ENCODE measurements at places on chromosomes 1 and 21. TPM values are rescaled to one million over a fixed set of nuclear protein-coding genes. Genes with fewer than 3 reads are reported as not detected.

ISG20L2 gene
- total RNA-seq, result 15.6 TPM

NBPF26 gene
- total RNA-seq, result 11.4 TPM

HTR6 gene
- total RNA-seq, result not detected

TRIM67 gene
- total RNA-seq, result not detected

KLHDC9 gene
- total RNA-seq, result not detected

LCE2B gene
- total RNA-seq, result not detected

SV2A gene
- total RNA-seq, result 0.16 TPM

ETV3L gene
- total RNA-seq, result not detected

OR2T2 gene
- not detected for total RNA-seq

SERPINC1 gene
- not detected for total RNA-seq

GJC2 gene
- total RNA-seq, result 0.20 TPM

DNA sequence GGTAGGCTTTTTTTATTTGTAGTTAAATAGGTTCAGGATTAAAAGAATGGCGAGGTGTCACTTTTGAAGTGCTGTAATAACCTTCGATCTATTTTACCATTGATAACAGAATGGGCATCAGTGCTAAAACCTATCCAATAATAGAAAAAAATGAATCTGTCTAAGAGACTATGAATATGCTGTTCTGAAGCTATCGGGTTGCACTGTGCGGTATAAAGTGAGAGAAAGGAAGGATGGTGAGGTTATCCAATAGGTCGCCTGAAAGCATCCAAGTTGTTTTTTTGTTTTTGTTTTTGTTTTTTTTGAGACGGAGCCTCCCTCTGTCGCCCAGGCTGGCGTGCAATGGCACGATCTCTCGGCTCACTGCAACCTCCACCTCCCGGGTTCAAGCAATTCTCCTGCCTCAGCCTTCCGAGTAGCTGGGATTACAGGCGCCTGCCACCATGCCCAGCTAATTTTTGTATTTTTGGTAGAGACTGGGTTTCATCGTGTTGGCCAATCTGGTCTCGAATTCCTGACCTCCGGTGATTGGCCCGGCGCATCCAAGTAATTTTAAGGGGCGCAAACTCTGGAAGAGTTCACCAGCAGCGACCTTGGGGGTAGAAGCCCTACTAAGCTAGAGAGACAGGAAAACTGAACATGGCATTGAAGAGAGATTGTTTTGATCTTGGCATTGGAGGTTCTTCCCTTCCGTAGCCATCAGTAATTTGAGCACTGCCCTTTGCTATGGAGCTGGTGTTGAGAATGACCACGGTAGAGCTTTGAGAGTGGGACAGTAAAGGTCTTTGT lies 8.7 kb upstream of the MDM4 start:
- DNase-seq, result peak; percentile 66

DNA sequence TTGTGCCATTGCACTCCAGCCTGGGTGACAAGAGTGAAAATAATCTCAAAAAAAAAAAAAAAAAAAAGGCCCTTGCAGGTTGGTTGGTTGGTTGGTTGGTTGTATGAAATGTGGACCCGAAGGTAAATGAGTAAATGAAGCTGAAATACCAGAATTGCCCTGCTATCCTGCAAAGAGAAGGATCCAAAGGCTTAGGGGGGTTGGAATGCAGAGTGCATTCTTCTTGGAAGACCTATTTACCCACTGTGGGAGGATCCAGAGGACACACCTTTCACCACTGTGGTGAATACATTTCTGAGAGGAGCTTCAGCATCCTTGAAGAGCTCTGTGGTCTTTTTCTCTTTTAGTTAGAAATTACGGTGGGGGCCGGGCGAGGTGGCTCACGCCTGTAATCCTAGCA lies 28.7 kb upstream of the EIF4G3 start:
- DNase-seq, result no peak

- DNase-seq, result no peak
Observed at GRCh38 chr1:188590641-188591040, 1761.9 kb downstream of the PLA2G4A start.

- DNase-seq, result no peak
Observed at GRCh38 chr1:34655206-34655874, 99.5 kb upstream of the GJB5 start.

DNA sequence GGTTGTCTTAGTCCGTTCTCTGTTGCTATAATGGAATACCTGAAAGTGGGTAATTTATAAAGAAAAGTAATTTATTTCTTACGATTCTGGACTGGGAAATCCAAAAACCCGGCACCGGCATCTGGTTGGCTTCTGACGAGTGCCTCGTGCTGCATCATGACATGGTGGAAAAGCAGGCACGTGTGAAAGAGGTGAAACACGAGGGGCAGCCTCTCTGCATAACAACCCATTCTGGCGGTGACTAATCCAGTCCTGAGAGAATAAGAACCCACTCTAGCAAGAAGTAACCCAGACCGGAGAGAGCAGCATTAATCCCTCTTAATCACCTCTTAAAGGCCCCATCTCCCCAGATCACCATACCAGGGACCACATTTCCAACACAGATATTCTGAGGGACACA lies 2.7 kb upstream of the EDEM3 start:
- no peak for DNase-seq

GRCh38 chr1:40630488-40631223 lies 34.8 kb downstream of the RIMS3 start:
- no peak for DNase-seq

DNA sequence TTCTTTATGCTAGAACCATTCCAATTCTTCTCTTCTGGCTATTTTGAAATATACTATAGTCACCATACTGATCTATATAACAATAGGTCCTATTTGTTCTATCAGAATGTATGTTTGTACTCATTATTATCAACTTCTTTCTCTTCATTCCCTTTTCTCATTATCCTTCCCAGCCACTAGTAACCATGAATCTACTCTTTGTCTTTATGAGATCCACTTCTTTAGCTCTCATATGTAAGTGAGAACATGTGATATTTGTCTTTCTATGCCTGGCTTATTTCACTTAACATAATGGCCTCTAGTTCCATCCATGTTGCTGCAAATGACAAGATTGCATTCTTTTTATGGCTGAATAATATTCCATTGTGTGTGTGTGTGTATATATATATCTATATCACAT lies 31.7 kb upstream of the RC3H1 start:
- DNase-seq, result no peak

DNA sequence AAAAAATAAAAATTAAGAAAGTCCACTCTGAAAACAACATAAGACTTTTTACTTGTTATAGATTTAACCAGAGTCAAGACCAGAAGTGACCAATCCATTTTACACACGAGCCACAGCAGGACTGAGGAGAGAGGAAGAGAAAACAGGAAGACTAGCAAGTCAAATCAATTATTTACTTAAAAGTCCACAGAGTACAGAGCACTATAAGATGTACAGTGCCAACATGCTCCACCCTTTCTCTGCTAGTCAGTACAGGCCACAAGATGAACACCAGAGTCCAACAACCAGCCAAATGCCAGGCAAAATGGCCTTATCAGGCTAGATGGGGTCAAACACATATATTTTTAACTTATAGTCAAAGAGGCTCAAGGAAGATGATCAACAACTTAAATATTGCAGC lies 19.5 kb downstream of the LUZP1 start:
- DNase-seq, result no peak

DNA sequence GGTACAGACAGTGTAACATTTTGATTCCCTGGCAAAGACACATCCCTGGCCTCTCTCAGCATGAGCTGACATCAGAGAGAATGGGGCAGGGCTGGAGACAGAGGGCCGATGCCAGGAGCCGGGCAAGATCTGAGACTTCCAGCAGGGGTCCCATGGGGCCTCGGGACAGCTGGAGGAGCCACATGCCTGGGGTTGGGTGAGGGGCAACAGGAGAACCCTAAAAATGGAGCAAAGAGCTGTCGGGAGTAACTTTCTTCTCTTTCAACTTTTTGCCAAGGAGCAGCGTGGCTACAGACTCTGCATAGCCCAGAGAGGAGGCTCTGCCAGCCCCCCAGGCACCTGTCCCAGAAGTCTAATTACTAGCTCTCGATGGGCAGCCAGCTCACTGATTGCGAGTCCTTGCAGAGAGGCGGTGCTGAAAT lies 130.8 kb downstream of the LACTBL1 start:
- DNase-seq, result peak; percentile 84

DNA sequence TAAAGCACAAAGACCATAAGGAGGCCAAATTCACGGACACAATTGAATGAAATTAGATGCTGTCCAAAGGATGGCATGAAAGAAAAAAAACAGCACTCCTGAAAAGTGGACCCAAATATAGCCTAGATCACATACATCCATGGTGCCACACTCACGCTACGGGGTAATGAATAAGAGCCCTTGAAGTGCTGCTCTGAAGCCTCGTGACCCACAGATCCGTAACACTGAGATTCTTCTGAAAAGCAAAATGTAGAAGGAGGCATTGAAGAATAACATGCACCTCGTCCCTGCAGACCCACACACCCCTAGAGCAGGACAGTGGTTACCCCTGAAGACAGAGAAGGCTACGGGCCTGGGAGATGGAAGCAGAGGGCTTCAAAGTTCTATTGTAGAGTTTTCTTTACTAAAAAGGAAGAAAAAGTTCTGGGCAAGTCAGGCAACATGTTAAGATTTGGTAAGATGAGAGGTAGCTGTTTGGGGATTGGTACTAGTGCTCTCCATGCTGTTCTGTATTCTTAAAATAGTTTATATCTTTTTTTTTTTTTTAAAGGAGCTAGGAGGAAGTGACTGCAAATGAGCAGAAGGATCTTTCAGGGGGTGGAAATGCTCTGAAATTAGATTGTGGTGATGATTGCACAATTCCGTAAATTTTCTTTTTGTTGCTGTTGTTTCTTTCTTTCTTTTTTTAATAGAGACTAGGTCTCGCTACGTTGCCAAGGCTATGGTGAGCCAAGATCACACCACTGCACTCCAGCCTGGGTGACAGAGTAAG lies 4.1 kb upstream of the ITGB2 start:
- DNase-seq, result no peak

DNA sequence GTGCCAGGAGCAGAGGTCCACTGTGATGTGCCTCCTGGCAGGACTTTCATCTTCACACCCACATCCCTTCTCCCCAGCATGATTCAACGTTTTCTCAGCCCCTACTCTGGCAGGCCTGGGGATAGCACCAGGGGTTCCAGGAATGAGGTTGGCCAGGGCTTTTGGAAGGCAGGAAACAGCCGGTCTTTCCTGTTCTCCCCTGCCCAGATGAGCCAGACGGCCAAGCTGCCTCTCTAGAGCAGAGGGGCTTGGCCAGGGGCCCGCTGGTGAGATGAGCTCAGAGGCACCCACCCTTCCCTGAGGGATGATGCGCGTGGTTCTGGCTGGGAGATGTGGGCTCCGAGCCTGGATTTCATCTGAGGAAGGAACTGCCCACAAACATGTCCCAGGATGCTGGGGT lies 4.3 kb upstream of the MFAP2 start:
- peak; percentile 100 for DNase-seq

- DNase-seq, result no peak
Observed at GRCh38 chr1:118077331-118078045, 107.5 kb downstream of the SPAG17 start.

DNA sequence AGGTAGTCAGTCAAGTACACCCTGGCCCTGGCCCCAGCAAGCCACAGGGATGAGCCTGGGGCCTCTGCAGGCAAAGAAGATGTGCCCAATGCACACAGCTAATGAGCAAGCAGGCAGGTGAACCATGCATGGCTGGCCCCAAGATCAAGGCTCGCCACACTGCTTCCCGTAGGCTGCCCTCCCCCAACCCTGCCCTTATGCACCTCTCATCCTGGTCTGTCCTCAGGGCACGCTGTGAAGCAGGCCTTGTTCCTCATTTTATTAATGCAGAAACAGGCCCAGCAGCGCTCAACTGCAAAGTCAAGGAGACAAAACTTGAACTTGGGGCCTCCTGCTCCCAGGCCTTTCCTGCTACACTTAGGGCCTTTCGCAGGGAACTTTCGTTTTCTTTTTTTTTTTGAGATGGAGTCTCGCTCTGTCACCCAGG lies 35.6 kb upstream of the ID3 start:
- no peak for DNase-seq

GRCh38 chr1:74205266-74205665 lies 7.2 kb downstream of the FPGT start:
- DNase-seq, result no peak

DNA sequence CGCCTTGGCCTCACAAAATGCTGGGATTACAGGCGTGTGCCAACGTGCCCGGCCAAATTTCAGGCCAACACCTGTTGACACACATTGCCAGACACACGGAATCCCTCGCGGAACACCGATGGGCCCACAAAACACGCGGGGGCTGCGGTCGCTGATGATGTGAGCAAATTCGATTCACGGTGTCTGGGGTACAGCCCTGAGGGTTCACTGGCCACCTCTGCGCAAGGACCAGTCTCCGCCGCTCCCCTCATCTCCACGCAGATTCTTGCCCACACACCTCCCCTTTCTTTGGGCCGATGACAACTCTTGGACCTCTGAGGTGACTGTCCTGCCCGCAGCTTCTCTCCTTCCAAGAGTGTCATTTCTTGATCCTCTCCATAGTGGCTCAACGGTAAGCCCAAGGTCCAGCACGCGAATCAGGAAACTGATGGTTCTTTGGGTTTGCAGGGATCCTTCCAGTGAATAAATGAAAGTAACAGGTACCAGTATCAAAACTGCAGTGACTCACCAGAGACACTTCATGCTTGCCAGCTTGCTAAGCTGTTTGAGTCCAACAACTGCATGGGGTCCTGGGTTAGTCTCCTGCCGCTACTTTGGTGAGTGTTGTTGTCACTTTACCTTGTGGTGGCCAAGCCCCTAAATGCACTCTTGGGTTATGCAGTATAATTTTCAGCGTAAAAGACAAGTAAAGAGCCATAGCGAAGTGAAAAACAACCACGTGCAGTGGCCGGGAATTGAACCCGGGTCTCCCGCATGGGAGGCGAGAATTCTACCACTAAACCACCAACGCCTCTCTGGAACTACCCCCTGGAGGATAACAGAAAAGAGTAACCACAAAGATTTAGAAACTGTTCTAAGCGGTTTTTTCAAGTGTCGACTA lies 11.0 kb upstream of the RNU1-3 start:
- DNase-seq, result peak; percentile 84

DNA sequence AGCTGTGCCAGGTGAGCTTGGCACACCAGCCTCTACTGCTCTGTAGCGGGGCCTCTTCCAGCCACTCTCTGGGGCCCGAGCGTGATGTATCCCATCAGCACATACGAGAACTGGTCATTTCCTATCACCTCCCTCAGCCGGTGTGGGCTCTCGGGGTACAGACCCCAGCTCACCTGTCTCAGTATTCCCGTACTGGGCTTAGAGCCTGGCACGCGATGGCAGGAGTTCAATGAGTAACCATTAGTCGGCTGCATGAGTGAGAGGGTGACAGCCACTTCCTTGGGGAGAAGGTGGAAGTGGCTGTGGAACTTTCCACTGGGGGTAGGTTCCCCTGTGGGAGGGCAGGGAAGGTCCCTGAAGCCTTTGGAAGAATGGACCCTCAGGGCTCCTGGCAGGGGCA lies 46.1 kb downstream of the ECE1 start:
- DNase-seq, result no peak

DNA sequence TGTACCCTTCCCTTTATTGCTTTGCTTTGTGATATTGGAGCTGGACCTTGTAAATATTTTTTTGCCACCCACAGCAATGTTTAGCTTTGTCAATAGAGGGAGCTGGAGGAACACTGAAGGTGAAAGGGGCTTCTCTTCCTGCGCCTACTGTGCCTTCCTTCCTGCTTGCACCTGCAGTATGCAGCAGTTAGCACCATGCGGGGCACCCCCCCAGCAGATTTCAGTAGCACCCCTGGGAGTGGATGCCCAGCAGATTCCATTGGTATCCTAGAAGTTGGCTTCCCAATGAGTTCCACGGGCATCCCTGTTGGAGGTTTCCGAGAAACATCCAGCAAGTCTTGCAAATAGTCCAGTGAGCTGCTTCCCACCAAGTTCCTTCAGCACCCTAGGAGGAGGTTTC lies 25.6 kb downstream of the S100A10 start:
- DNase-seq, result no peak

GRCh38 chr1:125085720-125086591 lies 3901.2 kb downstream of the SRGAP2C start:
- DNase-seq, result no peak

- no peak for DNase-seq
Observed at GRCh38 chr21:36008505-36008904, 51.8 kb downstream of the SETD4 start.

All from MG63 (cell line).